ENCODE measurements at places on chromosomes 13 and 19. TPM values are rescaled to one million over a fixed set of nuclear protein-coding genes. Genes with fewer than 3 reads are reported as not detected.

Gene CCNA1
- polyA plus RNA-seq = 1.1 TPM

Gene COMMD6
- 373 TPM for polyA plus RNA-seq

DNA sequence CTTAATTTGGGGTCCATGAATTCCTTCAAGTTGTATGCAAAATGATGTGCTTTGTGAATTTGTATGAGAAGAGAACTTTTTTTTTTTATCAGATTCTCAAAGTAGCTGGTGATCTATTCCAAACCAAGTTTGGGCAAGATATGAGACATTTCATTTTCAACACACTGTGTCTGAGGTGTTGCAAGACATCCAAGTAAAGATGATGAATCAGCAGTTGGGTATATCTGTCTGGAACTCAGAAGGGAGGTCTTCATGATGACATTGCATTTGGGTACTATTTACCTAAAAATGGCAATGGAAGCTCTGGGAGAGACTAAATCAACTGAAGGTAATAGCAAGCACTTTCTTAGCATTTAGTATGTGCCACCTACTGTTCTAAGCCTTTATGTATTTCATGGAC lies 2.8 kb downstream of the FAM124A start:
- DNase-seq = no peak

- DNase-seq = no peak
These were observed 3.9 kb upstream of the PLPP2 start for GRCh38 chr19:294946-295686.

DNA sequence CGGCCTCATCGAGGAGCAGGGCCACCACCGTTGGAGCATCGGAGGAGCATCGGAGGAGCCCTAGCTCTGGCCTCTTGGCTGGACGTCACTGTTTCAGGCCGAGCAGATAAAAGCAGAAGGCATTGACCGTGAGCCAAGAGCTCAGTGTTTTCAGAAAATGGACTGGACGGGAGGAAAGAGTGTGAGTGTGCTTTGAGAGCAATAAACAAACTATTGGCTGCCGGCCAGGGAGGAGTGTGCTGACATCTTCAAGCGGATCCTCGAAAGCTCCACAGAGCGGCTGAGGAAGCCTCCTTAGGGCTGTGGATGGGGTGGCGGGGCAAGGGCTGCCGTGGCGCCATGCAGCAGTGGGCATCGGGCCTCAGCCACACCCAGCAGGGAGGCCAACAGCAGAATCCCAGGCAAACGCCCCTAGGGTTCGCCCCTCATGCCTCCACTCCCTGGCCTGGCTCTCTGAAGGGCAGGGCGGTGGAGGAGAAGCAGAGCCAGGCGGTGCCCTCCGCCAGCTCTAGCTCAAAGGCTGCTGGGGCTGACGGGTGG lies 41.8 kb downstream of the IRS2 start:
- DNase-seq = peak; percentile 95
